D341Med (cell line): ENCODE measurements at places on chromosomes 7 and 10.

DNA sequence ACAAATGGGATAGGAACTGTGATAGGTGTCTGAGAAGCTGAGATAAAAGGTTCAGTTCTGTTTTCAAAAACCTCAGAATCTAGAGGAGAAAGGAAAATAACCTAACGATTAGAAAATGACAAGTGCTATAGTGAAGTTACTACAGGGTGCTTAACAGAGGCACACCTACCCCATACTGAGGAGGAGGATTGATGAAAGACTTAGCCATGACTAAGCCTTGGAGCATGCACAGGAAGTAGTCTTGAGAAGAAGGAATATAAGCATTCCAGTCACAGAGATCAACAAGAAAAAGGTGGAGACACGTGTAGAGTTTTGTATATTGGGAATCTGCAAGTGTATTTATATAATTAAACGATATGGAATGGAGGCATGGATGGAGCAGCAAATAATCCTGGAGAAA, 1225.5 kb upstream of the CELF2 start:
- DNase-seq, result no peak

DNA sequence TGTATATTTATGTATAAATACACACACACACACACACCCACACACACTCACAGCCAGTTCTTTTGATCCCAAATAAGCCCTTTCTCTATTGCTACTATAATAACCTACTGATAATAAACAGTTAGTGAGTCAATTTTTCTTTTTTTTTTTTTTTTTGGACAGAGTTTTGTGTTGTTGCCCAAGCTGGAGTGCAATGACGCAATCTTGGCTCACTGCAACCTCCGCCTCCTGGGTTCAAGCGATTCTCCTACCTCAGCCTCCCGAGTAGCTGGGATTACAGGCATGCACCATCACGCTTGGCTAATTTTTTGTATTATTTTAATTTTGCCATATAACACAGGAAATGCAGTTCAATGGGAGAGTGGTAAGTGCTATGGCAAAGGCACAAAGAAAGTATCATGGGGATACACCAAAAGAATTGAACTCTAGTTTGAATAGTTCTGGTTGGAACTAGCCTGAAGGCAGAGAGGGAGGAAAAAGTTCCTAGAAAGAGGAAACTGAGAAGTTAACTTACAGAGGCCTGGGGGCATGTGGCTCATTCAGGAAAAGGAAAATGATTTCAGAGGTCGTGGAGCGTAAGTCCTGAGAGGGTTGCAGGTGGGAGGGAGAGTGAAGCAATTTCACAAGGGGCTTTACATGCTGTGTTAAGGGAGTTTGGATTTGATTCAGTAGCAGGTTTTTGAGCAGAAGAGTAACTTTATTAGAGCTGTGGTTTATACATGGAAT, 44.4 kb upstream of the JCAD start:
- DNase-seq, result no peak

DNA sequence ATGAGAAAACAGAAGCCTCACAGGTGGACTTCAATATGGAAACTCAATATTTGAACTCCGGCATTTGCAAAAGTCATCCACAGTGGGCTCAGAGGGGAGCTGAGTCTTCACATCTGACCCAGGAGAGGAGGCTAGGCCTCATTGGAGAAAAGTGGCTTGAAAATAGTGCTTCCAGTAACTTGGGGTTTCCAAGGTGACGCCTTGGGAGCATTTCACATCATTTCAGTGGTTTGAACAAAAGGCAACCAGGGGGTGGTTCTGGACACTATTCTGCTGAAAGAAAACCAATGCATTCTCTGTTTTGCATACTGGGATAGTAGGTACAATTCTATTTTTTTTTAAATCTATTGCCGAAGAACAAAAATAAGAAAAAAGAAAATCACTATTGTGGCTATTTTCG, 599.2 kb upstream of the POM121L12 start:
- DNase-seq, result no peak

DNA sequence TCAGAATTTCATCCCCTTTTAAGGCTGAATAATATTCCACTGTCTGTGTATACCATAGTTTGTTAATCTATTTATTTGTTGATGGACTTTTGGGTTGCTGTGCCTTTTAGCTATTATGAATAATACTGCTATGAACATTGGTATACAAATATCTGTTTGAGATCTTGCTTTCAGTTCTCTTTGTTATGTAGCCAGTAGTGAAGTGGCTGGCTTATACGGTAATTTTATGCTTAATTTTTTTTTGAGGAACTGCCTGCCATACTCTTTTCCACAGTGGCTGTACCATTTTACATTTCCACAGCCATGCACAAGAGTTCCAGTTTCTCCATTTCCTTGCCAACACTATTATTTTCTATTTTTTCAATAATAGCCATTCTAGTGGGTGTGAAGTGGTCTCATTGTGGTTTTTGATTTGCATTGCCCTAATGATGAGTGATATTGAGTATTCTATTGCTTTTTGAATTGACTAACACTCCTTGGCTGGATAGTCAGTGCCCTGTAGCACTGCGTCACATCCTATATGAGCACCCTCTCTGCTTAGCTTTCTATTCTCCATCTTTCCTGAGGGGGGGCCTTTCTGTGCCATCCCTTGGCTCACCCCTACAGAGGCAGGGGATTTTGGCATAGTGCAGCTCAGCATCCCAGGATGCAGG, 29.4 kb upstream of the RAPGEF5 start:
- no peak for DNase-seq

DNA sequence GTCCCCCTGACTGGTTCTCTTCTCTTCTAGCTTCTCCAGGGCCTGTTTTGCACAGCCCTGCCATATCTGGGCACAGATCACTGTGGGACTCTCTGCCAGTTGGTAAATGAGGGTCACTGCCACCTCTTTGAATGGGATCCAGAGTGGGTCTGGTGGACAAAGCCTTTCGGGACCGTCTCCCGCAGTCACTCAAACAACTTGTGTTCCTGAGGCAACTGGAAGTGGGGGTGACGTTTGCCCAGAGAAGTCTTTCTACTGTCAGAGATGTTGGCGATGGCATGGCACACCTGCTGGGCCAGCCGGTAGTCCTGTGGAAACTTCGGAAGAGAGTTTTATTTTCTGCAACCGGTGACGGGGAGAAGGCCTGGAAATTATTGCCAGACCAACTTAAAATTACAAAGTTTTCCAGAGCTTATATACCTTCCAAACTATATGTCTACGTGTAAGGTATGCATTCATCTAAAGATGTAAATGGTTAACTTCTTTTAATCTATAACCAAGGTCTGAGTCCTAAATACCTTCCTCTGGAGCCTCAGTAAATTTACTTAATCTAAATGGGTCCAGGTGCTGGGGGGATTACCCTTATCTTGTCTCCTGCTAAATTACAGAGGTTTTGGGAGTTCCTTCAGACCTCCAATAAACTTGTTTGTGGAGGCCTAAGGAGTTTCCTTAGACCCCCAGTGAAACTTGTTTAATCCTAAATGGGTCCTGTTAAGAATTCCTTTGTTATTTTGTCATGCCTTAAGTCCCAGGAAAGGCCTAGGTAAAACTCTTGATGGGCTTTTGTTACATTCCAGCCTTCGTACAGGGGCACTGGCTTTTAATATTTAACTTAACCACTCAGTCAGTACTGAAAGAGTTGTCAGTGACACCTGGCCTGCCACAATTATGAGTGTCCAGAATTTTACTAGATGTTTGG, 94.0 kb downstream of the NPSR1 start:
- no peak for DNase-seq

- DNase-seq, result no peak
Observed at GRCh38 chr7:136103545-136104268, 126.5 kb upstream of the MTPN start.

GRCh38 chr10:69065406-69066361, 22.2 kb upstream of the SRGN start:
- DNase-seq, result no peak

GRCh38 chr10:81109200-81109752, 571.6 kb downstream of the SH2D4B start:
- DNase-seq, result no peak

DNA sequence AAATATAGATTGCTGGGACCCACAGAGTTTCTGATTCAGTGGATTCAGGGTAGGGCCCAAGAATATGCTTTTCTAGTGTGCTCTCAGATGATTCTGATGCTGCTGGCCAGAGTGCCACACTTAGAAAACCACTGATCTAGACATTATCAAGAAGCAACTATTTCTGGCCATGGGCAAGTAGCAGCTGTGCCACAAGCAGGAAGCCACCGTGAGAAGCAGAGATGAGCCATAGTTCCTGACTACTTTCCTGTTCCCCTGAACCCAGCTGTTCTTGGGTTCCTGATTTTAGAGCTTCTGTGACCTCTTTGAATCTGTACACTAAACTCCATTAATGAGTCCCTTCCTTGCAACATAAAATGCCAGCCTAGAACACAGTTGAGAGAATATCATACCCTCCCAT, 38.1 kb upstream of the PIK3AP1 start:
- DNase-seq, result no peak

DNA sequence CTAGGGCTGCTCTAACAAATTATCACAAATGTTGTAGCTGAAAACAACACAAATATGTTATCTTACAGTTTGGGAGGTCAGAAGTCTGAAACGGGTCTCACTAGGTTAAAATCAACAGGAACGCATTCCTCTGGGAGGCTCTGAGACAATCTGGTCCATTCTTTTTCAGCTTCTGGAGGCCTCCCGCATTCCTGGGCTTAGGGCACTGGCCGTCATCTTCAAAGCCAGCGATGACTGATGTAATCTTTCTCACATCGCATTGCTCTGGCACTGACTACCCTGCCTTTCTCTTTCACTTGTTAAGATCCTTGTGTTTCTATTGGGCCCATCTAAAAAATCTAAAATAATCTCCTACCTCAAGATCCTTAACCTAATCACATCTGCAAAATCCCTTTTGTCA, 1071.5 kb upstream of the C7orf33 start:
- DNase-seq, result no peak

DNA sequence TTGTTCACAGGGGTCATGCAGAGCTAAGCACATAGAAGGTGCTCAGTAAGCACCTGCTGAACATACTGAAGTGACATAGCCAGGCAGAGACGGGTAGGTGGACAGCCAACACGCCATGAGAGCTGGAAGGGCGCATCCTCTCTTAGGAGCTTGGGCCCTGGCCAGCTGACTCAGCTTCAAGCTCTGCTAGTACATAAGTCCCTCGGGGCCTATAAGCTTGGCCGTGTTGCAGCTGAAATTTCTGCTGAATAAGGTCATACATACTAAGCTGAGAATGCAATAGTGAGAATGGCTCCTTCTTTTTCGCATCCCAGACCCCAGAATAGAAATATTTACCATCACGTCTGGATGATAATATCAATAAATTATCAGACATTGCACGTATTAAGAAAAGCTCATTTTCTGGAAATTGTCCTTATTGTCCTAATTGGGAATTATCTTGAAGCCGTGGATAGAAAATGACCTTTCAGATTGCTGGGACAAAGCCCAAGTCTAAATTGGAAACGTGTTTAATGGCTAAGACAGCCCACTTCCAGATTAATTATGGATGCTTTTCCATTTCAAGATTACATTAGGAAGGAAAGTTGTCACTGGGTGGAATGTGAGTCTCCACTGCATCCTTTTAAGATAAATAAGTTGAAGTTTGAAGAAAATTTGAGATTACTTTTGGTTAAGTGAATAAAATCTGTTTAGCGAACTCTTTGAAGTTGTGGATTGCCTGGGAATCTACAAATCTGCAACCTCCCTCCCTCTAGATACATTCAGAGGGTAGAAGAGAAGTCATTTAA, 287.1 kb upstream of the C7orf33 start:
- DNase-seq, result peak; percentile 57

DNA sequence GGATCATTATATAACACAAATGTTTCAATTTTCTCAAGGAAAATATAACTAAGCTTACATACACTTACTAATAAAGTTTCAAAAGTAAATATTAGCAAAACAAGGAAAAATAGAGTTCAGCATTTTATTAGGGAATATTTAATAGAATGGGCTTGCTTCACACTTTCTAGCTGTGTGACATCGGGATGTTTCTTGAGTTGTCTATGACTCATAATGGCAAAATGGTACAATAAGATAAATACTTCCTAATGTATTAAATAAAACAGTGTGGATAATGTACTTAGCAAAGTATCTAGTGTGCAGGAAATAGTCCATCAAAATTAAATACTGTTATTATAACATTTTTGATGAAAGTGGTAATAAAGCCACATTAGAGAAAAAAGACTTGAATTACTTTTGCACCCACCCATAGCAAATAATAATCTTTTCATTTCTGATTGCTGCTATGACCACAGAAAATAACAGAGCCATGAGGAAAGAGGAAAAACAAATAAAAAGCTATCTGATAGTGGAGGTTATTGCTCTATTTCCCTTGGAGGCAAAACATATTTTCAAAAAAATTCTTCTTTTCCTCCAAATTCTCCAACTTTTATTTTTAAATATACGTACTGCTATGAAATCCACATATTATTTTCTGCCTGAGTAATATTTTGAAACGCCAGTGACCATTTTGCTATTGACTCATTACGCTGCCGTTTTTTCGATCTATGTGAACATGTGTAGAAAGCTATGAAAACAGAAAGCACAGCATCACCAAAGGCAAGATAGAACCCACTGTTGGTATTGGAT, 272.9 kb upstream of the KLF6 start:
- DNase-seq, result no peak

GRCh38 chr7:115793958-115794702, 236.4 kb downstream of the TFEC start:
- no peak for DNase-seq

DNA sequence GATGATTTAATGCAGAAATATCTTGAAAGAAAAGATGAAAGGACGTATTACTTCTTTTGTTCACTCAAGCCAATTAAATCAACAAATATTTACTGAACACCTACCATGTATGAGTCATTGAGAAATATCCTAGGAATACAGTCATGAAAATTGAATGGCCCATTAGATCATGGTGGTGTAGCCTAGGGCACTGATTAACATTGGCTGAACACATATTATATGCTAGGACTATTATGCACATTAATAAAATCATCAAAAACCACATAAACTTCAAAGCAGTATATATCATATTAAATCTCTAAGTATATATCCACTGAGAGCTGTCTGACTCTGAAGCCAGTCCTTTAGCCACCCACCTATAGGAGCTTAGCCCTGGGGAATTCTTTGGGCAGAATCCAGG, 41.8 kb downstream of the FAM204A start:
- no peak for DNase-seq

- DNase-seq, result peak; percentile 74
Observed at GRCh38 chr10:110857265-110858171, 14.2 kb upstream of the PDCD4 start.

DNA sequence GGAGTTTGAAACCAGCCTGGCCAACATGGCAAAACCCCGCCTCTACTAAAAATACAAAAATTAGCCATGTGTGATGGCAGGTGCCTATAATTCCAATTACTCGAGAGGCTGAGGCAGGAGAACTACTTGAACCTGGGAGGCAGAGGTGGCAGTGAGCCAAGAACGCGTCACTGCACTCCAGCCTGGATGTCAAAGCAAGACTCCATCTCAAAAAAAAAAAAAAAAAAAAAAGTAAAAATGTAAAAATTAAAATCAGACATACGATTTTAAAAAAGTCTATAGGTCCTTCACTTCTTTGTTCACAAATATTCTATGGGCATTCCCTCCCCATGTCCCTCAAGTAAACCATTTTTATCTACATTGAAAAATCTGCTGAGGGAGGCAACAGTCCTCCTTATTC, 34.9 kb upstream of the TLL2 start:
- DNase-seq, result no peak
